ENCODE measurements at places on chromosomes 5 and 9. TPM values are rescaled to one million over a fixed set of nuclear protein-coding genes. Genes with fewer than 3 reads are reported as not detected.

HMCN2 gene
- total RNA-seq: 38.7 TPM

SLCO4C1 gene
- not detected for total RNA-seq

BSPRY gene
- total RNA-seq: not detected

NTRK2 gene
- 6.5 TPM for total RNA-seq

C9orf40 gene
- total RNA-seq: 2.8 TPM

IARS1 gene
- 205 TPM for total RNA-seq

CTSL gene
- 84.3 TPM for total RNA-seq

FANCC gene
- 14.7 TPM for total RNA-seq

NUTM2F gene
- total RNA-seq: not detected

PGM5 gene
- total RNA-seq: 289 TPM

AP3S1 gene
- total RNA-seq: 31.8 TPM

FGF1 gene
- total RNA-seq: 0.51 TPM

CDC20B gene
- 0.35 TPM for total RNA-seq

DNA sequence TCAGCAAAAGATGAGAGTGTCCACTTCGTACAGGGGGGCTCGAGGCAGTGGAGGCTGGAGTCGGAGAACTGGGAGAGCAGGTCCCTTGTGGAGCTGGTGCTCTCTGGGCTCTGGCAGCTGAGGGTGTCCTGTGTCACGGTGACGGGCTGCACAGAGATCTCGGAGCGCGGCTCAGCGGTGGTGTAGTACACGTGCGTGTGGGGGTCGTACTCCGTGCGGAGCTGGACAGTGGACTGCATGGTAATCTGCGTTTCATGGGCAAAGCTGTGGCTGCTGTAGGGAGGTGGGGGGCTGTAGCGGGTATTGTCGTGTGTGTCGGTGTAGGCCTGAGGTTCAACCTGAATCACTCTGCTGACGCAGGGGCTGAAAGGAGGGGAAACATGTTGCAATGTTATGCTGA lies 48.0 kb downstream of the PTCH1 start:
- no peak for DNase-seq

DNA sequence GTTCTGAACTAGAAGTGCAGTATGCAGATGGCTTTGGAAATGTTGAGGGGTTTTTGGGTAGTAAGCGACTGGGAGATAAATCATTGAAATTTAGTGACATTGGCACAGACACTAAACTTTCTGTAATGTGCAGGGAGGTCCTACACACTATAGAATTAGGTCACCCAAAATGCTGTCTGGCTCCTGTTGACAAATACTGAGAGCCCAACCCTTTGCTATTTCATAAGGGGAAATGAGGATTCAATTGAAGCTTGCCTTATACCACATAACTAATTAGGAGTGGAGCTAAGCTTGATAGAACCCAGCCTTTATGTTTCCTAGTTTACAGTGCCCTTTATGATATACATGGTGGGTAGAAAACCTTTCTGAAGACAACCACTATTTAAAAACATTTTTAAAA lies 22.6 kb downstream of the HMGXB3 start:
- no peak for DNase-seq

GRCh38 chr9:21542787-21543186 lies 60.7 kb upstream of the IFNE start:
- no peak for DNase-seq

GRCh38 chr9:89430995-89431394 lies 66.9 kb downstream of the SEMA4D start:
- no peak for DNase-seq

DNA sequence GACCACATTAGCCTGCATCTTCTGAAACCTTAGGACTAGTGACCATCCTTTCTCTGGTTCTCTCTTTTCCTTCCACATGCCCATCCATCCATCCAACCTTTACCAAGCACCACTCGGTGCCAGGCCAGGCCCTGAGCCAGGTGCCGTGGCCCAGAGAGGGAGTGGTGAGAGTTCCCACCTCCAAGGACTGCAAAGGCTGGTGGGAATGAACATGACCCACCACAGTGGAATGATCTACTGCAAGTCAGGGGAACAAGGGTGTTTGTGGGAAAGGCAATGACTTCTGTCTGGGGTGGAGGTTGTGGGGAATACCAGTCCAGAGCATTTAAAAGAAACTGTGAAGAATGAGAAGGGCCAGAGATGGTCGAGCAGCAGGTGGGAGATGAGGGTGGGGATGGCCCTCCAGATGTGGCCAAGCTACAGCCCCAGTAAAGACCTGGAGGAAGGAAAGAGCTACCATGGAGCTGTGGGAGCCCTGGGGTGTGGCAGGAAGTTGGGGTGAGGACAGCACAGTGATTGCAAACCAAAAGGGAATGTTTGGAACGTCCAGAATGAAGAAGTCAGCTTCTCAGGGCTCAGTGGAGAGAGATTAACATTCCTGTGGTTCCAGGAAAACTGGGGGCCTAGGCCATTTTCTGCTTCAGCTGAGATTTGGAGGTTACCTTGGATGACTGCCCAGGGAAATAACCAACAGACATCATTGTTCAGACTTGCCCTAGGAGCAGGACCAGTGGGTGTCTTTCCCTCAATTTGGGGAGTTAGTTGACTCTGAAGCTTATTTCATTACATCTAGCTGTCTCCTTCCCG lies 30.7 kb upstream of the CORO2A start:
- DNase-seq: no peak

DNA sequence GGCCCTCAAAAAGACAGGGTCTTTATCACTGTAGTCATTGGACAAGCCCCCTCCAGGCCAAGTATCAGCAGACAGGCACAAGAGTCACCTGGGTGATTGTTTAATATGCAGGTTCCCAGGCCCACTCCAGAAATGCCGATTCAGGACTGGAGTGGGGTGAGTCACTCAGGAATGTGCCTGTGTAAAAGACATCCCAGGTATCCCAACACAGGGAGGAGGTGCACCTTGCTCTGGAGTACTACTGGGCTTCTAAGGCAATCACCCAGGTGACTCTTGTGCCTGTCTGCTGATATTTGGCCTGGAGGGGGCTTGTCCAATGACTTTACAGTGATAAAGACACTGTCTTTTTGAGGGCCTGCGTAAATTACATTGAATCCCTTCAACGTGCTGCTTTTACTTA lies 40.6 kb downstream of the ACTL7B start:
- no peak for DNase-seq

GRCh38 chr5:35205186-35205585 lies 25.1 kb downstream of the PRLR start:
- no peak for DNase-seq

GRCh38 chr5:107469064-107469463 lies 201.7 kb downstream of the EFNA5 start:
- no peak for DNase-seq

DNA sequence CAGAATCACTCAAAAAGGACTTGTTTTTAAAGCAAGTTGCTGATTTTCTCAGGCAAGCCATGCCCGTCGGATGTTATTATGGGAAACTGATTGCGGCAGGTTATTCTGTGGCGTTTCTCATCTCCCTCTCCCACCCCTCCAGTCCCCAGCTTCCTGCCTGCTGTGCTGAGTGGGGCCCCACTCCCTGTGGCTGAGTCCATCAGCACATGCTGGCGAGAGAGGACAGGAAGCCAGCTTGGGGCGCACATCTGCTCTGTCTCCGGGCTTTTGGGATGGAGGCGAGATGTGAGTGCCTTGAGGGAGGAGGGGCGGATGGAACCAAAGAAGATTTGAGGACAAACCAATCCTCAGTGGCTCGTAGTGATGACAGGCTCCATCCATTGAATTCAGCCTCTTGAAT lies 108.0 kb downstream of the DAPK1 start:
- DNase-seq: no peak

DNA sequence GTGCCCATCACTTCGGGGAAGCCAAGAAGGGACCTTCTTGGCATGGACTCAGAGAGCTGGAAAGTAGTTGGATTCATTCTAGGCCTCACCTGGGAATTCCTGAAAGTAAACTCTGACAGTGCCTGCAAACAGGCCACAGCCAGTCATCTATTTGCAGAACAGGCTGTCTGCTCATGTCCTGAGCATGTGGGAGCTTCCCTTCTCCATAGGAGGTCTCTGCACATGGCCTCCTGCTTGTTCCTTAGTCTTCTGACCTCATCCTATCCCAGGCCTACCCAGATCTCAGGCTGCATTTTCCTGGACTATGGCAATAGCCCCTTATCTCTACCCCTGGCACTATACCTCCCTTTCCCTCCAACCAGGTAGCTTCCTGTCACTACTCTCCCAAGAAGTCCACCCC lies 67.2 kb upstream of the FSTL4 start:
- DNase-seq: no peak

DNA sequence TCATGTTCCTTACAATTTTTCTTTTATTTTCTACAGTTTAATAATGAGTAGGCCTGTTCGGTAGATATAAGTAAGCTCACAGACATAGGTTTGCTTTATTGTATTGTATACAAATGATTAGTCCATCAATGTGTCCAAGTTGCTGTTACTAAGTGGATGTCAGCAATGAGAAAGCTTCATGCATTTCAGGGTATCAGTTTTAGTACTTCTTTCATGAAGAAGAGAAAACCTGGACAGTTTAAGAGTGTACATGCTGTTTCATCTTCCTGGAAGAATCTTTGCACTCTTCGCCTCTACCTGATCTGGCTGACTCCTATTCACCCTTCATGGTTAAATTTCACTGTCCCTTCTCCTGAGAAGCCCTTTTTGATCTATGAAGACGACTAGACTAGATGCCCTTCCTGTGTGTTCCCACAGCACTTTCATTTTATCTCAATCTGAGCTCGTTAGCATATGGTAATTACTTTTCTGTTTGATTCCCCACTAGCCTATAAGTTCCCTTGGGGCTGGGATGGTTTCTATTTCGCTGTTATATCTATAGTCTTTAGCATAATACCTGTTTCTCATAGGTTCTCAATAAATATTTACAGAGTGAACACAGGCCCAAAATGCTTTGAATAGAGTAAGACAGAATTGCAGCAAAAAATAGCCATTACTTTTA lies 70.7 kb downstream of the CETN3 start:
- no peak for DNase-seq

DNA sequence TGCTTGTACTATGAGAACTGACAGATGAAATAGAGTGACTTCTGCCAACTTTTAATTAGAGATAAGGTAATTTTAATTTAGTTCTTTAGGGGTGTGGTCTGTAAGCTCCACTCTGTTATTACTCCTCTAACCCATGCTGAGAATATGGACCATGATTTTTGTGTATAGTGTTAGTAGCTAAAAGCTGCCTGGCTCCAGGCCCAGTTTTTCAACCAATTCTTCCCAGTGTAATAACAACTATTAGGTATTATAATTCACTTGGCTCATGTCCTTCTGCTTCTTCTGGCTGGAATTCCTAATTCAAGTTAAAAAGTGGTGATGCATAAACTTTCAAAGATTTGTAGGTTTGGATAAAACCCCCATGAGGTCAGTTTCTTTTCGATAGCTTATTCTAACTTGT lies 216.3 kb downstream of the ISL1 start:
- DNase-seq: no peak

- no peak for DNase-seq
Measured at GRCh38 chr5:18507114-18507513, 872.9 kb downstream of the TAF11L14 start.

GRCh38 chr9:88006511-88007290 lies 32.4 kb upstream of the CDK20 start:
- no peak for DNase-seq

- DNase-seq: no peak
Measured at GRCh38 chr5:156396830-156397081, 69.8 kb downstream of the SGCD start.

DNA sequence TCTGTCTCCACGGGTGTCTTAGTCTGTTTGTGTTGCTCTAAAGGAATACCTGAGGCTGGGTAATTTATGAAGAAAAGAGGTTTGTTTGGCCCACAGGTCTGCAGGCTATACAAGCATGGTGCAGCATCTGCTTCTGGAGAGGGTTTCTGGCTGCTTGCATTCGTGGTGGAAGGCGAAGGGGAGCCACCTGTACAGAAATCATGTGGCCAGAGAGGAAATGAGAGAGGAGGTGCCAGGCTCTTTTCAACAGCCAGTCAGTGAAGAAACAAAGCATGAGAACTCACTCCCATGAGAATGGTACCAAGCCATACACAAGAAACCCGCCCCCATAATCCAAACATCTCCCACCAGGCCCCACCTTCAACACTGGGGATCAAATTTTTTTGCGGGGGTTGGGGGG lies 53.4 kb downstream of the PFDN1 start:
- no peak for DNase-seq

GRCh38 chr5:74149395-74149794 lies 491.1 kb downstream of the ENC1 start:
- DNase-seq: peak; percentile 75

DNA sequence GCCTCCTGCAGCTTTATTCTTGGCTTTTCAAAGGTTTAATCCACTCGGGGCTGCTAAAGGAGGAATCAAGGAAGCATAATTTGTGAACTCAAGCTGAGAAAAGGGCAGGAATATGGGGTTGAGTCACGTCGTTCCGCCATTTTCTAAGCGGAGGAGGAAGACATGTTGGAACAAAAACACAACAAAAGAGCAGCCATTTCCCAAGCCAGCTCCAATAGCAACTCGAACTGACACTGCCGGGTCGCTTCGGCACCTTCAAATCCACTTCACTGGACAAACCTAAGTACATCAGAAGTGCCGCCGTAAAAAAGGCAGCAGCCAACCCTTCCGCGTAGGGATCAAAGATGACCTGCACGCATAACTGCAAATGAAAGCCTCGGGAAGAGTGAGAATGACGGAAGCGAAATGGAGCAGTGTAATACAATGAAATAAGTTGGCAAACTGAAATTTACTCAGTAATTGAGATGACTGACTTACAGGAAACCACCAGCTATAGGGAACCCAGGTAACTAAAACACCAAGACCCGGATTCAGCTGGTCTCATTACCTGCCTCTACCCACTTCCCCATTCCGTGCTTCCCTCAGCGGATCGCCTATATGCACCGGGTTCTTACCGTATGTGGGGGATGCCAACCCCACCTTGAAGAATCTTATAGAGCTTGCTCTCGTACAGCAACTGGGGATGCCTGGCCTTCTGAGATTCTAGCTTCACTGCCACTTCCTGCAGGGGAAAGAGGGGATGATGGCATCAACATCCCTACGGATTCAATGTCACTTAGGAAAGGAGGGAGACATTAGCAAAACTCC lies 1.6 kb downstream of the CSNK1A1 start:
- no peak for DNase-seq

DNA sequence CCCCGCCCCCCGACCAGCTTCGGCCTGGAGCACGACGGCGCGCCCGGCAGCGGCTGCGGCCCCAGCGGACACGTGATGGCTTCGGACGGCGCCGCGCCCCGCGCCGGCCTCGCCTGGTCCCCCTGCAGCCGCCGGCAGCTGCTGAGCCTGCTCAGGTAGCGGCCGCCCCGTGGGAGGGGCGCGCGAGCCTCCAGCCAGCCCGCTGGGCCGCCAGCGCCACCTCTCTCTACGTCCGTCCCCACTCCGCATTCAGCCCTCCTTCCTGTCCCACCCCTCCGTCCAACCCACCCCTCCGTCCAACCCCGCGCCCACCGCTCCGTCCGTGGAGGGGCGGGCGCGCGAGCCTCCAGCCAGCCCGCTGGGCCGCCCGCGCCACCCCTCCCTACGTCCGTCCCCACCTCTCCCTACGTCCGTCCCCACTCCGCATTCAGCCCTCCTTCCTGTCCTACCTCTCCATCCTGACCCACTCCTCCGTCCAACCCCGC lies 6.5 kb downstream of the ADAMTS13 start:
- no peak for DNase-seq

- no peak for DNase-seq
Measured at GRCh38 chr5:90898326-90899013, 339.9 kb downstream of the ADGRV1 start.

GRCh38 chr5:101338226-101338625 lies 435.1 kb upstream of the ST8SIA4 start:
- DNase-seq: no peak

All from uterus (tissue), 4 donors.